ENCODE measurements at places on chromosomes 7 and 10. TPM values are rescaled to one million over a fixed set of nuclear protein-coding genes. Genes with fewer than 3 reads are reported as not detected.
A peak's percentile ranks its signal among the peaks of the same experiment; 100 is the strongest.

Gene CUBN
- total RNA-seq: 2.2 TPM

Gene ANKMY2
- total RNA-seq: 13.9 TPM

Gene C10orf67
- total RNA-seq: 1.2 TPM

Gene GIMAP4
- total RNA-seq: 95.7 TPM

Gene NUDT13
- total RNA-seq: 2.8 TPM

Gene AVPI1
- 22.6 TPM for total RNA-seq

Gene SFTPA2
- 14,717 TPM for total RNA-seq

GRCh38 chr7:66682350-66683093 lies 53.8 kb downstream of the KCTD7 start:
- H3K27me3 ChIP-seq: no peaks in the 10 kb centered on the region
- DNase-seq: peak; percentile 69
- H3K36me3 ChIP-seq: no peaks in the 10 kb centered on the region

GRCh38 chr10:99938563-99938962 lies 71.2 kb downstream of the DNMBP start:
- no peak for DNase-seq
- no peaks in the 10 kb centered on the region for H3K4me1 ChIP-seq
- H3K27ac ChIP-seq: no peak overlapping the region

DNA sequence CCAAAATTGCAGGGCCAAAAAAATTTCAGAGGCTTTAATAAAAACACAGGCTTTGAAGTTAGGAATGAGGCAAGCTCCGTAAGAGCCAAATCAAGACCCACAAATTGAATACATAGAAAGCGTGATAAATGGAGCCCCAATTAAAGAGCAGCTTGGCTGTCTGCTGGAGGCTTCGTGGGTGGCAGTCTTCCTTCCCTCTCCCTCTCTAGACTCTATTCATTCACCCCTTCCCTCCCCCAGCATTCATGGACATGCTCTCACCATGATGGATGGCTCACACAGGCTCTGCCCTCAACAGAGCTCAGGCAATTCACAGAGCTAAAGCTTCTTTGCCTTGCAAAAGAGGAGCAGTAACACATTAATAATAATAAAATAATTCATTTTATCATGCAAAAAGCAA lies 214.1 kb downstream of the HERPUD2 start:
- no peak for DNase-seq
- H3K4me3 ChIP-seq: no peak overlapping the region
- no peaks in the 10 kb centered on the region for H3K4me1 ChIP-seq
- H3K36me3 ChIP-seq: no peaks in the 10 kb centered on the region

- no peaks in the 10 kb centered on the region for H3K27me3 ChIP-seq
- no peak for DNase-seq
- no peaks in the 10 kb centered on the region for H3K4me1 ChIP-seq
Observed at GRCh38 chr7:36014961-36015360, 138.1 kb upstream of the EEPD1 start.

GRCh38 chr7:83161186-83161585 lies 1.5 kb downstream of the PCLO start:
- no peak for DNase-seq
- H3K4me3 ChIP-seq: no peak overlapping the region
- H3K4me1 ChIP-seq: peaks cover 5% of the 10 kb centered on the region
- peaks cover 6% of the 10 kb centered on the region for H3K27me3 ChIP-seq
- H3K36me3 ChIP-seq: no peaks in the 10 kb centered on the region
- no peak overlapping the region for H3K27ac ChIP-seq

GRCh38 chr7:139673230-139673629 lies 104.6 kb downstream of the HIPK2 start:
- peaks cover 15% of the 10 kb centered on the region for H3K4me1 ChIP-seq
- H3K27me3 ChIP-seq: no peaks in the 10 kb centered on the region
- no peak overlapping the region for H3K4me3 ChIP-seq
- DNase-seq: no peak
- no peaks in the 10 kb centered on the region for H3K36me3 ChIP-seq

DNA sequence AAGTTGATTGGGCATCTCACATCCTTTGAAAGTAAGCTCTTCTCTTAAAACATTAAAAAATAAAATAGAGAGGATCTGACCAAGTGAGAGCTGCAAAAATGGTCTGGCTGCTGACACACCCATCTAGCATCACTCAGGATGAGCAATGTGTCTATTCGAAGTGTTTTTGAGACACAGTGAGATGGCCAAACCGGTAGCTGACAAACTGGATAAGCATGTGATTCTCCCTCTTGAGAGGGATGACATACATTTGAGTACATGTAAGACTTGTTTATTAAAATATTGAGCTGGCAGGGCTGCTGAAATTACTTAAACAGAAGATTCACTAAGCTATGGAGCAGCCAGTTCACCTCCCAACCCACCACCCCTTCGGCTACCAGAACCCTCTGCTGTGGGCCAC lies 333.9 kb downstream of the ADRA2A start:
- no peak overlapping the region for H3K4me3 ChIP-seq
- no peak for DNase-seq
- H3K4me1 ChIP-seq: no peaks in the 10 kb centered on the region
- H3K27me3 ChIP-seq: no peaks in the 10 kb centered on the region
- no peak overlapping the region for H3K27ac ChIP-seq
- H3K36me3 ChIP-seq: no peaks in the 10 kb centered on the region

- H3K27me3 ChIP-seq: no peaks in the 10 kb centered on the region
- no peak for DNase-seq
- no peak overlapping the region for H3K27ac ChIP-seq
- H3K36me3 ChIP-seq: no peaks in the 10 kb centered on the region
- H3K4me1 ChIP-seq: no peaks in the 10 kb centered on the region
- H3K4me3 ChIP-seq: no peak overlapping the region
Observed at GRCh38 chr7:24462117-24462516, 111.1 kb upstream of the PALS2 start.

DNA sequence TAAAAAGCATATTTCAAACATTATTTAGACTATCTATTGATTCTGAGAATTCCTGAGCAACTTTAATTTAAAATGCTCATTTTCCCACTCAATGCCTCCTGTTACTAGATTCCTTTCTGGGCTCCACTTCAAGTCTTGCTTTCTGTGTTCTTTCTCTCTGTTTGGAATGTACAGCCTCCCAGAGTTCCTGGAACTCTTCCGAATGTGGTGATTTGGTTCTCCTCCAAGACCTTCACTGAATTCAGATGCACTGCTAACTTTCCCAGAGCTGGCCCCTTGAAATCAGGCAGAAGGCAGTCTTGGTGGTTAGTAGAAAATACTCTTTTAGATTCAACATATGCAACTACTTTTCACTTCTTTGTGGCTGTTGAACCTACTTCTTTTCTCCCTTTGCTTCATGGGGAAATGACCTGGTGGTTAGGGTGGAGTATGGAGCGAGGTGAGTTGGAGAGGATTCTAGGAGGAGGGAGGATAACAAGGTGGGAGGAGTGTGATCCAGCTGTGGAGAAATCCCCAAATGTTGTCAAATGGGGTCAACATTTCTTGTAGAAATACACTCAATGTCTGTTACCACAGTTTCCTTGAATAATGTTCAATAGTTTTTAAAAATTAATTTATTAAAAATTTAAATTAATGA lies 27.9 kb upstream of the CCDC7 start:
- DNase-seq: no peak
- no peak overlapping the region for H3K4me3 ChIP-seq
- H3K36me3 ChIP-seq: no peaks in the 10 kb centered on the region
- no peaks in the 10 kb centered on the region for H3K27me3 ChIP-seq

DNA sequence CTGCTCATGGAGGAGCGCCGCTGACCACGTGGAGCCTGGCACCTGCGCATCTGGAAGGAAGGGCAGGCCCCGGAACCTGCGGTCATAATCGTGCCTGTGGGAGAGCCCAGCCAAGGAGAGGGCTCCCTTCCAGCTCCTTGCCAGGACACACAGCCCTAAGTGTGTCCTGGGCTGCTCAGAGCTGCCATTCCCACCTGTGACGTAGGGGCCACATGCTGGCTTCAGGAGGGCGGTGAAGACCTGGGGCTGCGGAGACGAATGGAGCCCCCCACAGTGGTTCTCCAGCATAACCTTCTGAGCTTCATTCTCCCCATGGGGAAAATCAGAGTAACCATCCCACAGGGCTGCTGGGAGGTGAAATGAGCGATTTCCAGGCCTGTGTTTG lies 127.6 kb upstream of the CHST15 start:
- DNase-seq: no peak
- peaks cover 5% of the 10 kb centered on the region for H3K27me3 ChIP-seq
- peak overlapping the region; percentile 23 for H3K4me3 ChIP-seq
- H3K4me1 ChIP-seq: peaks cover 13% of the 10 kb centered on the region

GRCh38 chr7:47047384-47047783 lies 534.5 kb downstream of the TNS3 start:
- no peak overlapping the region for H3K4me3 ChIP-seq
- no peak overlapping the region for H3K27ac ChIP-seq
- no peak for DNase-seq

DNA sequence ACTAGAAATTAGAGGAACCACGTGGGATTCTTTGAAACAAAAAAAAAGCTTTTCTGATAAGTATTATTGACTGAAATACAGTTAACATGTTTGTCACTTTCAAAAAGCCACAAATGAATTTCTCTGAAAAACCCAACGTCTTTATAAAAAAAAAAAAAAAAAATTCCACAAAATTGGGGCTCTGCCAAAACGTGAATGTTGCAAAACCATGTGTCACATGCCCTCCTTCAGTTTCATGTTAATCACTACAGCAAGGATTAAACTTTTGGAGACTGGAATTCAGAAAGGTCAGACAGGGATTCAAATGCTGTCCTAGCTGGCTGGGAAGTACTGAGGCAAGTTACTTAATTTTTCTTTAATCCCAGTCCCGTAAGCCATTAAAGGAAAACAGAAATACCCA lies 278.0 kb upstream of the KLF14 start:
- H3K4me1 ChIP-seq: peaks cover 97% of the 10 kb centered on the region
- H3K27ac ChIP-seq: peak overlapping the region; percentile 53
- DNase-seq: no peak
- H3K36me3 ChIP-seq: no peaks in the 10 kb centered on the region
- no peak overlapping the region for H3K4me3 ChIP-seq
- no peaks in the 10 kb centered on the region for H3K27me3 ChIP-seq

GRCh38 chr10:33982995-33983394 lies 648.5 kb upstream of the NRP1 start:
- no peaks in the 10 kb centered on the region for H3K36me3 ChIP-seq
- DNase-seq: no peak
- no peaks in the 10 kb centered on the region for H3K27me3 ChIP-seq
- H3K4me1 ChIP-seq: no peaks in the 10 kb centered on the region

- H3K4me1 ChIP-seq: no peaks in the 10 kb centered on the region
- no peak overlapping the region for H3K4me3 ChIP-seq
- peaks cover 86% of the 10 kb centered on the region for H3K36me3 ChIP-seq
- no peaks in the 10 kb centered on the region for H3K27me3 ChIP-seq
- H3K27ac ChIP-seq: no peak overlapping the region
- no peak for DNase-seq
Observed at GRCh38 chr10:114442091-114442630, 37.9 kb upstream of the AFAP1L2 start.

DNA sequence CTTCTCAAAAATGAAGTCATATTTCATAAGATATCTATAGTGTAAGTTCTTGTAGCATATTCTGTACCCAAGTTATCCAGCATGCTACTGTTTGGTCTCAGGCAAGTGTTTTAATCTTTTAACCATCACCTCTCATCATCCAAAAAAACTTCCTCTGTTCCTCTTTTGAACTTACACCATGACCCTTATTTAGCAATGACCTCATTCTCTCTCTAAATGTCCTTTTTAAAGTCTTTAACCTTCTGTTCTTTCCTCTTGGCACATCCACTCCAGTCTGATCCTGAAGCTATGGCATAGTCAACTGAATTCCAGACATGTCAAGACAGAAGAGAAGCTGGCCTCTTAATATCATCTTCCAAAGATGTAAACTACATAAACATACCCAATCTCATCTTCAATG lies 26.2 kb downstream of the PPP3CB start:
- H3K4me1 ChIP-seq: no peaks in the 10 kb centered on the region
- peaks cover 98% of the 10 kb centered on the region for H3K36me3 ChIP-seq
- DNase-seq: no peak
- H3K27me3 ChIP-seq: no peaks in the 10 kb centered on the region

DNA sequence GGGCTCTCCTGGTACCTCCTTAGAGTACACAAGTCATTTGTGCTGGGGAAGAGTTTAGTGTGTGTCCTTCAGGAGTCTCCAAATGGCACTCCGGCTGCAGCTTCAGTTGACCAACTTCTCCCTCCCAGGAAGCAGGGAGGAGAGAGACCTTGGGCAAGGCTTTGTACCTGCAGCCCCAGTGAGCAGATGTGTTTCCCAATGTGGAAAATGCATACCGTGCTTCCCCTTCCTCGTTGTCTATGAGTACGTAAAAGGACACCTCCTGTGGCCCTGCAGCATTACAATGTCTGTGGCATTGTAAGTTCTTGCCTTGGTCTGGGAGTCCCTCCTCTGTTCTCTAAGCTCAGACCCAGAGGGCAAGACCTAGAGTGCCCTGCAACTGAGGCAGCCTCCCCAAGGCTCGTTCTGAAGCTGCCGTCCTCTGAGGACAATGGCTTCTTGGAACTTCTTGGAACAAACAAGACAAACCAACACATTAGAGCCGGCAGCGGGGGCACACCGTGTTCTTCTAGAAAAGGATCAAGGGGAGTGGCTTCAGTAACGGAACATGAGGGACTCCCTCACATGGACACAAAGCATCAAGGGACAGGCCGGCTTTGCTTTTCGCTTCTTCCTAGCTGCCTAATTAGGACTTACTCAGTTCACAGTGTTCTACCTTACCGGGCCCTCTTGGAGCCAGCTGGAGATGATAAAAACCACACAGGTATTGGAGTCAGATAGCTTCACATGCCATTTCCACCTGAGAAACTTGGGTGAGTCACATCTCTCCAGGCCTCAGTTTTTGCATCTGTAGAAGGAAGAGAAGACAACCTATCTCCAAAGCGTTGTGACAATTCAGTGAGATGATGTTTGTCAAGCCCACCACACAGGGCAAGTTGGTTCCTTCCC lies 20.9 kb upstream of the PPA1 start:
- no peak overlapping the region for H3K4me3 ChIP-seq
- no peak overlapping the region for H3K27ac ChIP-seq
- peaks cover 21% of the 10 kb centered on the region for H3K27me3 ChIP-seq
- H3K36me3 ChIP-seq: no peaks in the 10 kb centered on the region
- H3K4me1 ChIP-seq: peaks cover 11% of the 10 kb centered on the region

GRCh38 chr7:151838861-151839381 lies 38.0 kb downstream of the PRKAG2 start:
- no peaks in the 10 kb centered on the region for H3K36me3 ChIP-seq
- no peak overlapping the region for H3K27ac ChIP-seq
- H3K4me1 ChIP-seq: peaks cover 34% of the 10 kb centered on the region
- DNase-seq: peak; percentile 73
- no peak overlapping the region for H3K4me3 ChIP-seq

- no peaks in the 10 kb centered on the region for H3K27me3 ChIP-seq
- no peak overlapping the region for H3K27ac ChIP-seq
- no peak overlapping the region for H3K4me3 ChIP-seq
- DNase-seq: no peak
- no peaks in the 10 kb centered on the region for H3K36me3 ChIP-seq
Observed at GRCh38 chr7:131173145-131173890, 154.4 kb upstream of the MKLN1 start.

DNA sequence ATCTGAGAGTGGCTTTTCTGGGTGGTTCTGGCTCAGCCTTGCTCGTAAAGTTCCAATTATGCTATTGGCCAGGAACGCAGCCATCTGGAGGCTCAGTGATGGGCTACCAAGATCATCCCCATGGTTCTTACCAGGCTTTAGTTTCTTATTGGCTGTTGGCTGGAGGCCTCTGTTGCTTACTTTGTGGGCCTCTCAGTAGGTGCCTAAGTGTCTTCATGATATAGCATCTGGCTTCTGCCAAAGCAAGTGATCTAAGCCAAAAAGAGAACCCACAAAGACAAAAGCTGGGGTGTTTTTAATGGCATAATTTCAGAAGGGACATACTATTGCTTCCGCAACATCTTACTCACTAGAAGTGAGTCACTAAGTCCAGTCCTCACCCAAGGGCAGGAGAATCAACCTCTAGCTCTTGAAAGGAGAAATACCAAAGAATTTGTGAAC lies 132.0 kb upstream of the MDFIC start:
- no peak overlapping the region for H3K4me3 ChIP-seq
- no peak overlapping the region for H3K27ac ChIP-seq
- H3K27me3 ChIP-seq: no peaks in the 10 kb centered on the region
- H3K36me3 ChIP-seq: no peaks in the 10 kb centered on the region
- no peak for DNase-seq
- no peaks in the 10 kb centered on the region for H3K4me1 ChIP-seq

Measured in lower lobe of right lung (tissue), 2 donors.